Right lobe of liver (tissue), 6 donors: ENCODE measurements at places on chromosomes 5 and 9. TPM values are rescaled to one million over a fixed set of nuclear protein-coding genes. Genes with fewer than 3 reads are reported as not detected.

ZBED3 gene
- 6.8 TPM for total RNA-seq

MLANA gene
- not detected for total RNA-seq

INSL4 gene
- total RNA-seq: not detected

INSYN2B gene
- total RNA-seq: not detected

ADGRD2 gene
- total RNA-seq: not detected

TAF11L5 gene
- total RNA-seq: not detected

GMCL2 gene
- total RNA-seq: not detected

FGF18 gene
- not detected for total RNA-seq

BARX1 gene
- not detected for total RNA-seq

SCGB3A2 gene
- not detected for total RNA-seq

ADRB2 gene
- total RNA-seq: 1.5 TPM

EIF4E1B gene
- total RNA-seq: not detected

CYLC2 gene
- total RNA-seq: not detected

FASTKD3 gene
- 5.0 TPM for total RNA-seq

C1QTNF3 gene
- total RNA-seq: 1.5 TPM

DAPK1 gene
- 55.0 TPM for total RNA-seq

LPAR1 gene
- 1.5 TPM for total RNA-seq

SPINK6 gene
- not detected for total RNA-seq

FBN2 gene
- 0.06 TPM for total RNA-seq

CCDC192 gene
- total RNA-seq: not detected

AP3B1 gene
- 13.4 TPM for total RNA-seq

EFNA5 gene
- 1.4 TPM for total RNA-seq

SLC28A3 gene
- total RNA-seq: 0.12 TPM

LCN2 gene
- total RNA-seq: 2.7 TPM

C8G gene
- total RNA-seq: 743 TPM

EQTN gene
- not detected for total RNA-seq

ABO gene
- 0.29 TPM for total RNA-seq

PTGDS gene
- 21.9 TPM for total RNA-seq

LECT2 gene
- 25.6 TPM for total RNA-seq

SCAI gene
- 5.5 TPM for total RNA-seq

SLC1A1 gene
- total RNA-seq: 25.3 TPM

CATSPER3 gene
- not detected for total RNA-seq

GPBP1 gene
- 25.2 TPM for total RNA-seq

PCSK1 gene
- total RNA-seq: not detected

GRXCR2 gene
- not detected for total RNA-seq

DNM1 gene
- total RNA-seq: 3.1 TPM

MSX2 gene
- not detected for total RNA-seq

SMIM33 gene
- total RNA-seq: not detected

SHISAL2B gene
- total RNA-seq: not detected

NUTM2G gene
- 0.11 TPM for total RNA-seq

IER5L gene
- total RNA-seq: 18.4 TPM

PCDHGA4 gene
- total RNA-seq: 0.50 TPM

PCDHA1 gene
- not detected for total RNA-seq

TRIM23 gene
- total RNA-seq: 8.5 TPM

RXFP3 gene
- not detected for total RNA-seq

TNIP1 gene
- total RNA-seq: 155 TPM

CLK4 gene
- total RNA-seq: 19.1 TPM

ABLIM3 gene
- 160 TPM for total RNA-seq

SLC34A3 gene
- not detected for total RNA-seq

SPDL1 gene
- total RNA-seq: 1.9 TPM

OR13C4 gene
- not detected for total RNA-seq

CDKN2A gene
- total RNA-seq: not detected
